NCI-H187 (cell line): ENCODE measurements at places on chromosomes 5 and 9.

DNA sequence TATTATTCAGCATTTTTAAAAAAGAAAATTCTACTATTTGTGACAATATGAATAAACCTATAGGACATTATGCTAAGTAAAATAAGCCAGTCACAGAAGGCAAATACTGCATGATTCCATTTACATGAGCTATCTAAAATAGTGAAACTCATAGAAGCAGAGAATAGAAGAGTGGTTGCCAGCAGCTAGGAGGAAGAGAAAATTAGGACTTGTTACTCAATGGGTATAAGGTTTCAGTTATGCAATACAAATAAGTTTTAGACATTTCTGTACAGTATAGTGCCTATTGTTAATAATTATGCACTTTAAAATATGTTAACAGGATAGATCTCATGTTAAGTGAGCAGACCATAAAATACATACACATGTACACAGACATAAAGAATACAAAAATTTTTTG is 73.8 kb upstream of the SPINK5 start:
- no peak for DNase-seq

GRCh38 chr5:128083811-128084227 is 253 bp downstream of the SLC12A2 start:
- no peak for DNase-seq

DNA sequence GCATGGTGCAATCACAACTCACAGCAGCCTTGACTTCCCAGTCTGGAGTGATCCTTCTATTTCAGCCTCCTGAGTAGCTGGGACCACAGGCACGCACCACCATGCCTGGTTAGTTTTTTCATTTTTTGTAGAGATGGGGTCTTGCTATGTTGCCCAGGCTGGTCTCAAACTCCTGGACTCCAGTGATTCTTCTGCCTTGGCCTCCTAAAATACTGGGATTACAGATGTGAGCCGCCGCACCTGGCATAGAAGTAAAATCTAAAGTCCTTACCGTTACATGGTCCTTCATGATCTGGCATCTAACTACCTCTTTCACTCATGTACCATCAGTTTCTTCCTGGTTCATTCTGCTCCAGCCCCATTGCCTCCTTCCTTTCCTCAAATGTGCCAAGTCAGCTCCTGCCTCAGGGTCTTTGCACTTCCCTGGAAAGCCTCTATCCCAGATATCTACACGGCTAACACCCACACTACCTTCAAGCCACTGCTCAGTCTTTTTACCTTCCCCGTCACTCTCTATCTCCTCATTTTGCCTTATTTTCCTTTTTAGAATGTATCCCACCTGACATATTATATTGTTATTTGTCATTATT is 6.9 kb upstream of the RBM27 start:
- no peak for DNase-seq

DNA sequence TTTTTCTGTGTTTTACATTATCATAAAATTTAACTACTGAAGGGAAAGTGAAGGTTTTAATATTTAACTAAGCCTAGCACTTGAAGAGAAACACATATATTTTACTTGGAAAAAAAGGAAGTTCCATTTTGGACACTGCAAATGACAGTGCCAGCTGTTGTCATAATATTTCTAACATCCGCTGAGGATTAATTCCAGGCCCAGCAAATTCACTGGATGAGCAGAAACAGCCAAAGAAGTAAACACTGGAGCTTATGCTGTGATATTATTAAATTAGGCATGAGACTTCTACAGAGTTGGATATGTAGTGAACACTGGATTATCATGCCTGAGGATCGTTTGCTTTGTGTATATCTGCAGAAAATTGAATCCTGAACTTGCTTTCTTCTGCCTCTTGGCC is 67.6 kb downstream of the GHR start:
- DNase-seq = no peak

- no peak for DNase-seq
These were observed 120.8 kb downstream of the GALNT10 start for GRCh38 chr5:154311362-154311761.

GRCh38 chr5:19918780-19919179 is 69.2 kb downstream of the CDH18 start:
- no peak for DNase-seq

DNA sequence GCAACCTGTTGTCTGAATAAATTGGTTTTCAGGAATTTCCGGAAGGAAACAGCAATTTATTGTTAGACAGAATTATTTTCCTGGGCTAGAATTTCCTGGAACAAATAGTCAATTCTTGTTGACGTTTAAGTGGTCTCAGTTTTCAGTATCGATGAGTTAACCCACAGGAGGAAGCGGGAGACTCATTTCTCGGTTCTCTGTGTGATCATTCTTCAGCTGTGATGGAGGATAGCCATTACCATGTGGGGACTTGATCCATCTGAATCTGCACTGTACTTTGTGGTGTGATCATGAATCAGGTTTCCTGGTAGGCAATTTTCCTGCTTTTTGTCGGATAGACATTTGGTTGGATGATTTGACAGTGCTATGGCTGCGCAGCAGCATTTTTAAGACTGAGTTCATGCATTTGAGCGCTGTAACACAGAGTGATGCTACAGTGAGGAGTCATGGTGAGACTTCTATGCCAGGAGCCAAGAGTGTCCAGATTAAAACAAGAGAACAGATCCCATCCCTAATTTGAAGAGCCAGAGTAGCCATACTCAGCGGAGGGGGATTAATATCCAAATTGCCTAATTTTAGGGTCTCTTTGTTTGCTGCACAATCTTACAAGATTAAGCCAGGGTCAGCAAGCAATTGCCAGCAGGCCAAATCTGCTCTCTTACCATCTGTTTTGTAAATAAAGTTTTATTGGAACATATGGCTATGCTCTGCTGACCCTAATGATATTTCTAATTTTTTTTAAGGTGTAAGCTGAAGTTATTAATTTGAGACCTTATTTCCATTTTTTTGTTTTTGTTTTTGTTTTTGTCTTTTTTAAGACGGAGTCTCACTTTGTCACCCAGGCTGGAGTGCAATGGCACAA is 355.9 kb downstream of the RAB3C start:
- no peak for DNase-seq

- DNase-seq = no peak
These were observed 16.1 kb upstream of the MPDZ start for GRCh38 chr9:13295556-13295955.

DNA sequence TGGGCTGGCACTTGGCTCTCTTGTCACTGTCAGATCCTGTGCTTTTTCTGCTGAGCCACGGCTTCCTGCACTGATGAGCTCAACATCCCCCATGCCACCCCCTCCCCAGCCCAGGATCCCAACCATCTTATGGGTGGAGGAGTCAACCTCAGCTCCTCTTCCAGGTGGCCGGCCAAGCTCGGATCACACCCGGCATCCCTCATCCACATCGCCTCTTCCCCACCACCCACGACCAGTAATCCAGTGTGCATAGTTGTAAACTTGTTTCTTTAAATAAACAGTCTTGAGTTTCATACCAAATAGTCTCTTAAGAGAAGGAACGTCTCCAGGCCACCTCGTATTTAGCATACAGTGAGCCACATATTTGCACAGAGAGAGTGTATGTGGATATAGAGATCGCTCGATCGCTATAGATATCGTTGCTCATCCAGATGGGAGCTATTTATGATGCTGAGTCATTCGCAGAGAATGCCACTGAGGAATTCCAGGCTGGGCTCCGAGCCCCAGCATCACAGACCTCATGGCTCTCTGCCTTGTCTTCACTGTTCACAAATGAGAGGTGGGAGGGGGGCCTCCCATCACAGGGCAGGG is 61.8 kb upstream of the CPLX2 start:
- DNase-seq = no peak

GRCh38 chr5:169125571-169125970 is 175.4 kb downstream of the SLIT3 start:
- no peak for DNase-seq

DNA sequence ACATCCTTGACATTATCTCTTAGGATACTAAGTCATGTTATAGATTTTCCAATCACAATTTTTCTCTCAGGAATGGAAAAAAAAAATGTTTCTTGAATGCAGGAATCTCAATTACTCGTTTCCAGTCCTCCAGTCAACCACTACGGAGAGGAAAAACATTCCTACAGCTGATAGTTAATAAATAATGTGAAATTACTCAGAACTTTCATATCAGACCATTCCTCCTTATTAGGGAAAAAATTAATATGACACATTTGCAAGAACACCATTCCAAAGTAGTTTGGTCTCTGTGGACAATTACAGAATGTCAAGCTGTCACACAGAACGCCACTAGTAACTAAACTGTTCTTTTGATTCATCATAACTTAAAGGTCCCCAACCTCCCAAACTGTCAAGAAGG is 31.5 kb downstream of the MED27 start:
- no peak for DNase-seq

DNA sequence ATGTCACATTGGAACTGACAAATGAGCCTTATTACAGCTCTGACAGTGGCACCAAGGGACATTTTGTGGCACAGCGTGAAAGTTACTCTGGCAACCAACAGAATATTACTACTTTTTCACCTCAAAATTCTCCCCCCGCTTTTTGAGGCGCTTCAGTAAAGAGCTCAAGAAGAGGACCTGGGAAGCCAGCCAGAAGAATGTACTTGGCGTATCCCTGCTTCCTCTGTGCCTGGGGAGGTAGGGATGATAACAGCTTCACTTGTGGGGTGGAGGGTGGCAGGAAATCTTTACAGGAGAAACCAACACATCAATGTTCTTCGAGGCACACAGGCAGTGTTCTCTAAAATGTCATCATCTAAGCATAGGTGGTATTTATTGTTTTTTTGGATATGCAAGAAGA is 624.1 kb downstream of the NR2F1-AS1 start:
- no peak for DNase-seq

DNA sequence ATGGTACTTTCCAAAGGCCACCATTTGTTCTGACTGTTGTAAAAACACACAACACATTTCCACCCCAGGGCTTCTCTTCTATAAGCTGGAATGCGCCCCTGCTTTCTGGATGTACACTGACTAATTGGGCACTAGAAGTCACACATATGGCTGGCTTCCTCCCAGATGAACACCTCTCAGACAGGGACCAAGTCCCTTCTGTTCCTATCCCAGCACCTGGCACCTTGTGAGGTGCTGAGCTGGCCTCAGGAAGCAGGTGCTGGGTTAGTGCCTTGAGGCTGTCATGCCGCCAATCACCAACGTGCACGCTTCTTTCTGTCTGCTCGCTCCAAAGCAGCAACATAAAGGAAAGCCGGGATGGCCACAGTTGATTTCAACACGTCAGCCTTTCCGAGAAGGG is 93.2 kb downstream of the FSTL4 start:
- DNase-seq = no peak

- no peak for DNase-seq
These were observed 68.3 kb upstream of the RETREG1 start for GRCh38 chr5:16685069-16685468.

GRCh38 chr5:120442694-120443093 is 21.4 kb upstream of the PRR16 start:
- no peak for DNase-seq

GRCh38 chr9:764105-764524 is 77.4 kb upstream of the DMRT1 start:
- no peak for DNase-seq

DNA sequence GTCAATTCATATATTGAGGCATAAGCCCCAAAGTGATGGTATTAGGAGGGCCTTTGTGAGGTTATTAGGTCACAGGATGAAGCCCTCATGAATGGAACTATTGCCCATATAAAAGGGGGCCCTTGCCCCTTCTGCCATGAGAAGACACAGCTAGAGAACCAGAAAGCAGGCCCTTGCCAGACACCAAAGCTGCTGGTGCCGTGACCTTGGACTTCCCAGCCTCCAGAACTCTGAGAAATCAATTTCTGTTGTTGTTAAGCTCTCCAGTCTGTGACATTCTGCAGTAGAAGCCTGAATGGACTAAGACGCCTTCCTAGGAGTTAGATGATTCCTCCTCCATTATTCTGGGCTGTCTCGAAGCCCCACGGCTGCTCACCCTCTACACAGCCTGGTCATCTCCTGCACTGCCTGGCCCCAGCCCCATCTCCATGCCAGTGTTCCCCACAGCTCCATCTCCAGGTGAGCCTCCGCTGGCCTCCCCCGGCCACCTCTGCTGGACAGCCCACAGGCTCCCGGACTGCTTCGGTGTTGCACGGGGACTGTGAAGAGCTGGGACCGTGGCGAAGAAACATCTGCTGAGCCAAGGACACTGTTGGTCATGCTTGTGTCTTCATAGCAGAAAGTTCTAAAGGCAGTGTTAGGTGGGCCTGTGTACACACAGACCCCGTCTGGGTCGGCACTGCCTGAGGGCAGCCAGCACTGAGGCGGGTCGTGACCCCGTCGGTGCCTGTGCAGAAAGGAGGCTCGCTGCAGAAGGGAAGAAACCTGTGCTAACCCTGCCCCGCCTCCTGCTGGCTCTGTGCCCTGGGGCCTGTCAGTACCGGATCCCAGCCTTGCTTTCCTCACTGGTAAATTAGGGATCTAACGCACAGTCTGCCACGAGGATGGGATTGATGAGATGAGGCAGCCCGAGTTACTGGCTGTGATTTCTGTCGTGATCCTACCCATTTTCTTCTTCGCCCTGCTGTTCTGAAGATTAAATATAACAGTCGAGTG is 55.1 kb upstream of the CNOT6 start:
- DNase-seq = no peak

DNA sequence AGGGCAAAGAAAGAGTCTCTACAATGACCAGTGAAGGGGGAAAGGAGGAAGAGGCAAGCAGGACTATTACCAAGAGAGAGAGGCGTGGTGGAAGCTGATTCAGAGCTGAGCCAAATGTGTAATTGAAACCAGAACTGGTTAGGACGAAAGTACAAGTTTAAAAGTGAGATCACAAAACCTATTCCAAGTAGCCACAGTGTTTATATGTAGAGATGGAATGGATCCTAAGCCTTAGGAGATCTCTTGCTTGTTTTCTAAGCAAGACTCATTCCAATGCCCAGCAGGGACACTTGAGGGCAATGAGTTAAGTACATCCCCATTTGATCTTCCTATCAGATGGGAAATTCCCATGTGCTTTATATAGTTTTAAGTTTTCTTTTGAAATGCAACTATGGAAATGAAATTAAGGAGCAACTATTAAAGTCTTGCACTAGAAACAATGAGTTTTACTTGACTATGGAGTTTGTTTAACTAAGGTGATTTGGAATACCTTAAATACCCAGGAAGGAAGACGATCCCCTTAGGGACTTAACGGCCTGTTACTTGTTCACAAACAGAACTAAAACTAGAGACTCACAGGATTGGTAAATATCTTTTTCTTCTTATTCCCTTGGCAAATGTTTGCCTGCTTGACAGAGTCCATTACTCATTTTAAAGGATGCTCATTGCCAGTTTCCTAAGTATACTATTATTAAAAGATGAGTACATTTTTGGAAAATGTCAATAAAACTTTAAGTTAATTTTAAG is 51.1 kb upstream of the SNX2 start:
- no peak for DNase-seq

- no peak for DNase-seq
These were observed 26.0 kb upstream of the CNOT6 start for GRCh38 chr5:180467989-180468731.

GRCh38 chr9:114664181-114664580 is 6.6 kb upstream of the TEX53 start:
- DNase-seq = no peak

GRCh38 chr9:131668439-131669268 is 71.2 kb downstream of the RAPGEF1 start:
- no peak for DNase-seq

DNA sequence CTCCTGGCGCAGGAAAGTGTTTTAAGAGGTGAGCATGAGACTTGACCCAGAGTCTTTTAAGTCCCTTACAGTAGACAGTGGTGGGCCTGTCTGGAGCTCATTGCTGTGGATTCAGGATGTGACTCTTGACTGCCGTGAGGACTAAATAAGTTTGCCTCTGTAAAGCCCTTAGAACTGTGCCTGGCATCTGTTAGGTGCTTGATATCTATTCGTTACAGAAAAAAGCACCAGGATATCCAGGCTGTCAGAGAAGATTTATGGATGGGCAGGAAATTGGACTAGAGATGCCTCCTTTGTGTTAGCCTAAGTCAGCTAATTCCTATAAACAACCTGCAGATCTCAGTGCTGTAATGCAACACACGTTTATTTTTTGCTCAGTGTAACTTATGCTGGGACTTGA is 12.6 kb downstream of the ERGIC1 start:
- no peak for DNase-seq
